Fibroblast of mammary gland (primary cell): ENCODE measurements at places on chromosomes 3 and 15.

GRCh38 chr3:117486719-117487716 lies 777.4 kb downstream of the TUSC7 start:
- no peak for DNase-seq

DNA sequence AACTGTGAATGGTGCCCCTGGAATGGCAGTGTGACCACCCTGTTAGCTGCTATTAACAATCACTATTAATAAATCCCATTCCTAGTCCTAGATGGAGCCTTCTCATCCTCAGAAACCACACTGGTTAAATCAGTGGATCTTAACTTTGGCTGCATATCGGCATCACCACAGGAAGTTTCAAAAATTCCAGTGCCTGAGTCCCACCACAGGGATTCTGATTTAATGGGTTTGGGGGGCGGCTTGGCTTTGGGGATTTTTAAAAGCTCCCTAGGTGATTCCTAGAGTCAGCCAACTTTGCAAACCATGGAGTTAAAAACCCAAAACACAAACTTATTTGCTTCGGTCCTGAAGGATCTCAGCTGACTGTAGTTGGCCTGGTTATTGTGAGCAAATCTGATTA lies 3.1 kb downstream of the FAM107A start:
- no peak for DNase-seq

- no peak for DNase-seq
Observed at GRCh38 chr3:52843108-52843865, 8.5 kb upstream of the MUSTN1 start.

GRCh38 chr3:182406786-182407185 lies 386.5 kb upstream of the ATP11B start:
- no peak for DNase-seq

GRCh38 chr3:184629555-184630160 lies 68.1 kb downstream of the EPHB3 start:
- no peak for DNase-seq

DNA sequence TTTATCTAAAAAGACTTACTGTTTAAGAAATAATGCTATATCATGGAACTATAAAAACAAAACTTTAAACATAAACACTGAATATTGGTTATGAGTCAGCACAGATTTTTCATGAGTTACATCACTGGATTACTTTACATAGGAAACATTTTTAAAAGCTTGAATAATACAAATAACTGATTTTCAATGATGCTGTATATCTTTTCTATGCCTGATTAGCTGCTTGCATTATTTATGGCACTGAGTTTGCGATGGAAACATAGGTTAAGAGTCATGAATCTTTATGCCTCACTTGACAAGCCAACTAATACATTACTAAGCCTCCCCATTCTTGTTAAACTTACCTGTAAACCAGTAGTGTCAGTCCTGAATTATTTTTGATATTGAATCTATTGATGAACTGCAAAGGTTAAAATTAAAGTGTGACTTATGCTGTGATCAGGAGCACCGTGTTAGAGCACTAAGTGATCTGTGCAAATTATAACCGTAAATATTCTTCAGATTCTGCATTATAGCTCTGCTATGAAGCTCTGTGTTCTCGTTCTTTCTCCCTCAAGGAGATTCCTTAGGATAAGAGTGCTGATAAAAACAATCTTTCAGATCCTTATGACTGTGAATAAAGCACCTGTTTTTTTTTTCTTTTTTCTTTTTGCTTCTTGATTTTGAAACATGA lies 437.3 kb upstream of the BCHE start:
- DNase-seq: peak; percentile 53

DNA sequence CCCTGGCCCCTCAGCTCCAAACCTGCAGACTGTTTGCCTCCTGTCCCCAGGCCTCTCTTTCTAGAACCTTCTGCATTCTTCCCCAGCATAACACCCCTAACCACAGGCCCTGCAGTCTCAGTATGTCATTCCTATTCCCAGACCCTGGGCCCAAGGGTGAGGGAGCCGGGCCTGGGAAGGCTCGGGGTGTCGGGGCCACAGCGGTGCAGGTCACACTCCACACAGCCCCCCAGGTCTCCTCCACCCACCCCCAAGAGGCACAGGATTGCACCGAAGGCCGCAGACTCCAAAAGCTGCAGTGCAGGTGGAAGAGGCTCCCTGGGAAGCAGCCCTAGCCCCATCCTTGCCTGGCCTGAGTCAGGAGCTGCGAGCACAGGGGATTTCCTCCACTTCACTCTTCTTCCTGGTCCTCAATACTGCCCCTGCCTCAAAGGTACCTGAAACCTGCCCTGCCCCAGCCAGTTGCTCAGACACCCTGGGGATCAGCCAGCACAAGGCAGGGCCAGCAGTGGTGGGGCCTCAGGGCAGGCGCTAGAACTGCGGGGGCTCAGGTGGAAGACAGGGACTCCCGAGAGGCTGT lies 31.1 kb downstream of the TNK2 start:
- no peak for DNase-seq

GRCh38 chr3:100746092-100746491 lies 36.8 kb downstream of the TFG start:
- DNase-seq: no peak

DNA sequence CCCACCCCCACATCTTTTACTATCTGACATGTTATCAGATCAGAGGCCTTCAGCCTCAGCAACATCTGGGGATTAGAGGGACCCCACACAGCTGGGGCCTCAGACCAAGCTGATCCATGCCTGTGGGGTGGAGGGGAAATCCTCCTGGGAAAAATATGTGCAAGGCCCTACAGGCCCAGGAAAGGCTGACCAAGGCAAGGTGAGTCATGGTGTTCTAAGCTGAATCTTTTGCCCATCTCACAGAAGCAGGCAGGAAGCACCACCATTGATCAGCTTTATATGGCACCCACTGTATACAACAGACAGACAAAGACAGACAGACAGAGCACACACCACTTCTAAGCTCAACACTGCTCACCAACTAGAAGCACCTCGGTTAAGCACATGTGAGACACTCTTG lies 12.4 kb upstream of the PARP6 start:
- DNase-seq: peak; percentile 25

- DNase-seq: no peak
Observed at GRCh38 chr3:184235381-184236032, 6.1 kb downstream of the VWA5B2 start.

GRCh38 chr3:179015551-179016020 lies 56.0 kb downstream of the ZMAT3 start:
- peak; percentile 83 for DNase-seq

- DNase-seq: no peak
Observed at GRCh38 chr3:30084971-30085403, 521.4 kb upstream of the TGFBR2 start.

- no peak for DNase-seq
Observed at GRCh38 chr3:184368116-184368515, 6.6 kb downstream of the POLR2H start.

GRCh38 chr15:76330080-76330680 lies 6.4 kb upstream of the ISL2 start:
- peak; percentile 67 for DNase-seq

DNA sequence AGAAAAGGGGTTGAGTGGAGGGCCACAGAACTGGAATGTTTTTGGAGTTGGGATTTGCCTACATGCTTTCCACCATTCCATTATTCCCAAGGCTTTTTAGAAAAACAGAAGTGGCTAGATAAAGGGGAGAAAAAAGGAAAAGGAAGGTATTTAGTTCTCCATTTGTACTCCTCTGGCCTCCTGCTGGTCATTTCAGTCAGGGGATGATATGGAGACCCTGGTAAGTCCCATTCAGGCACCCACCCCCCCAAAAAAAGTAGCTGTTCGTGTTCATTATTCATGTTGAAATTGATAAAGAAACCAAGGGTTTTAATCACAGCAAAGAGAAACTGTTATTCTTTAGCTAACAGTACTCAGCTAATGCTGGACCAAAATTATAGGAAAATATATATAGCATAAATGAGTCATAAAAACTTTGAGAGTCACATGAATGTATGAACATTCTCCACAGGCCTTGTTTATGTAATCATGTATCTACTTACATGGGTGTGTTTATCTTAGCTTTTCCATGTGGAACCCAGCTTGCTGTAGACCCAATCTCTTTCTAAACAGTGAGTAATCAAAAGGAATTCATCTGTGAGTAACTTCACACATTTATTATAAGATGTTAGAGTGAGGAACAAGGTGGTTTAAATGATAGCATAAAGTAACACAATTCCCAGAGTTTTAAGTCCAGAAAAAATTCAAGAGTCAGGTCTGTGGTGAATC lies 167.2 kb downstream of the KCNMB2 start:
- peak; percentile 17 for DNase-seq

GRCh38 chr3:52897130-52898122 lies at the start of gene STIMATE:
Gene STIMATE (minus strand): TSS chr3:52897548. CDS start chr3:52897450, 98 bp downstream.
- DNase-seq: peak; percentile 66

DNA sequence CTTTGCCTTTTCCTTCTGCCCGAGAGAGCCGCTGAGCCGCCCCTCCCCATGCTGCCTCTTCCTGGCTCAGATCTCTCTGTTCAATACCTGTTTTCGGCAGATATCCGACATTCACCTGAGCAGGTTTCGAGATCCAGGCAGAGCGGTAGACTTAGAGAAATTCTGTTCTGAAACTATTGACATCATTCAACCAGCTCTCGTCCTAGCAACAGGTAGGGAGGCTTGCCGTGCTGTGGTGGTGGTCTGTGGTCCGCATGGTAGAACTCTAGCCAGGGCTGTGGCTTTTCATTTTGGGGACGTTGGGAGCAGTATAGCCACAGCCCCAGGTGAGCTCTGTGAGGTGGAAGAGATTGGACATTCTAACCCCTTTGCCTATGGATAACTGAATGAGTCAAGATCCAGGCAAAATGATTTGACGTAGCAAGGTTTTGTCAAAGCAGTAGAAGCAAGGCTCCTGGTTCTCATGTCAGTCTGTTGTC lies 810 bp downstream of the TMEM62 start:
- no peak for DNase-seq

GRCh38 chr15:36271048-36271447 lies 308.4 kb upstream of the CDIN1 start:
- DNase-seq: no peak
